ENCODE measurements at places on chromosomes 12 and 14.

DNA sequence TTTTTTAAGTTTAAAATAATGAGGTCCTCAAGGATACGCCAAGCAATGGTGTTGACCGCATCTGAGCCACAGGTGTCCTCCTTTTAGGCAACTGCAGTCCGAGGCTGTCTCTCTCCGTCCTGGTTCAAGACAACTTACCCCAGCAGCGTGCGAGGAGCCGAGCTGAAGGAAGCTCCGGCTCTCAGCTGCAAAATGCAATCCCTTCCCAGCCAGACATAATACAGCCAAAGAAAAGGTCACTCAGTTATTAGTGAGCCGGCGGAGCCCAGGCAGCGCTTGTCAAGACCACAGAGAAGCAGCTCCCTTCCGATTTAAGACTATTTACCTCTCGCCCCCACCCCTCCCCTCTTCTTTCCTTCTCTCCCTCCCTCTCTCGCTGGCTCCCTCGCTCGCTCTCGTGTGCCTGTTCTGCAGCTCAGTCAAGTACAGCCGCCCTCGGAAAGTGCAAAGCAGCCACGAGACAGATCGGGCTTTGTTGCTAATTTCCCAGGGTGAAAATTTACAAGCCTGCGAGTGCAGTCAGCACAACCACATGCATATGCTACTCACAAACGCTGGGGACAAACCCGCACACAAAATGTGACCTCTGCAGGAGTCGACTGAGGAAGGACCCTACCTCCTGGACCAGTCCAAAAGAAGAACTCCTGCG is 363 bp upstream of the LMO3 start:
- peak; percentile 68 for DNase-seq

DNA sequence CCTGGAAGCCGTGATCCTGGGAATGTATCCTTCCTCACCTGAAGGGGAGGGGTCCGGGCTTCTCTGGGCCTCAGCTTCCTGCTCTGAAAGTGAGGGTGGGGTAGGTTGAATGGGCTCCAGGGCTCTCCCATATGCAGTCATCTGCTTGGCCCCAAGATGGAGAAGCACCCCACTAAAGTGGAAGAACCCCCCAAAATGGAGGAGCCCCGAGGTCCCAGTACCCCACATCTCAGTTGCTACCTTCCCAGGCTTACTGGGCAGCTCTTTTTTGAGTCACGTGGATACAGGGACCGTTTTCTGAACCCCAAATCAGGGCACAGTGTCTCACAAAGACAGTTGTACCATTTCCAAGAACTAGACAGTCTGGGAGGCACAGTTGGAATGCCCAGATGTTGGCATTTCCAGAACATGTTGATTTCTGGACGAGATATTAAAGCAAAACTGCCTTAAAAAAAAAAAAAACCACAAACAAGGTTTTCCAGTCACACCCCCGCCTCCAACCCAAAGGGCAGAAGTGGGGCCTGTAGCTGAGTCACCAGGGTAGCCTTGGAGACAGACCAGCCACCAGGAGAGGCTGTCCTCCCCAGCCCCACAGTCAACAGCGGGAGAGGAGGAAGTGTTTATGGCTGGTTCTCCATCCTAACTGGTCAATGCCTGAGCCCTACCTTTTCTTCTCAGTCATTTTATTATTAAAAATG is 12.1 kb downstream of the VASH1 start:
- peak; percentile 21 for DNase-seq

GRCh38 chr14:92207928-92208265 is 86.1 kb downstream of the CPSF2 start:
- no peak for DNase-seq

DNA sequence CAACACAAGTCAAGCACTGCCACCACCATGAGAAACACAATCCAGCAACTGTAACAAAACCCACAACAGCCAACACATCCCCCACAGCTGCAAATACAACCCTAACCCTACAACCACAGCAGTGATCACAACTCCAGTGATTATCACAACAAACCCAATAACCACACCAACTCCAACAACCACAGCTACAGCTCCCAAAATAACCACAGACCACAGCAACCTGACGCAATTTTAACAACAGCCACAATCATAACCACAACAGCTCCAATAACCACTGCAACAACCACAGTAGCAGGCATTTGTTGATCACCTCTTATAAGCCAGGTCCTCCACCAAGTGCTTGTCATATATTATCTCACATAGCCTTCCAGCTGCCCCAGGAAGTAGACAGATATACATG is 42.2 kb upstream of the FAM181A start:
- no peak for DNase-seq

Data from foreskin melanocyte (primary cell).